ENCODE measurements at places on chromosomes 16 and 17.

- ATAC-seq, result no peak
These were observed 223.1 kb upstream of the MAF start for GRCh38 chr16:79823639-79824038.

- ATAC-seq, result no peak
These were observed 31.5 kb downstream of the TADA2A start for GRCh38 chr17:37438141-37438540.

- ATAC-seq, result no peak
These were observed 47.4 kb downstream of the PECAM1 start for GRCh38 chr17:64343071-64343774.

DNA sequence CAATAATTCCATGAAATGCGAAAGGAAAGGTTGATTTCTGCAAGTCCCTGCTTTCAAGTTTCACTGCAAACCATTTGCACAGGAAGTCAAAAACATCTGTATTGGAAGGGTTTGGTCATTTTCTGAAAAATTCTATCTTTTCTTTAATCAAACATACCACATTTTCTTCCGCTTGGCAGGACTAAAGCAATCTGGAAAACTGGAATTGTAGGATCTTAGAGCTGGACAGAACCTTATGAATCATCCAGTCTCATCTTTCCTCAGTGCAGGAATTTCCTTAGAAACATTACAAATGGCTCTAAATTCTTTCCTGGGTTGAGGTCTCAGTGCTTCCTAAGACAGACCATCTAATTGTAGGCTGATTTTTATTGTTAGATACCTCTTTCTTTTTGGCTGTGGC is 111.5 kb upstream of the ELAC2 start:
- ATAC-seq, result no peak

- ATAC-seq, result no peak
These were observed 94.4 kb downstream of the AATF start for GRCh38 chr17:37043201-37043600.

GRCh38 chr17:63999680-64000531 is 1.8 kb downstream of the PRR29 start:
- no peak for ATAC-seq

DNA sequence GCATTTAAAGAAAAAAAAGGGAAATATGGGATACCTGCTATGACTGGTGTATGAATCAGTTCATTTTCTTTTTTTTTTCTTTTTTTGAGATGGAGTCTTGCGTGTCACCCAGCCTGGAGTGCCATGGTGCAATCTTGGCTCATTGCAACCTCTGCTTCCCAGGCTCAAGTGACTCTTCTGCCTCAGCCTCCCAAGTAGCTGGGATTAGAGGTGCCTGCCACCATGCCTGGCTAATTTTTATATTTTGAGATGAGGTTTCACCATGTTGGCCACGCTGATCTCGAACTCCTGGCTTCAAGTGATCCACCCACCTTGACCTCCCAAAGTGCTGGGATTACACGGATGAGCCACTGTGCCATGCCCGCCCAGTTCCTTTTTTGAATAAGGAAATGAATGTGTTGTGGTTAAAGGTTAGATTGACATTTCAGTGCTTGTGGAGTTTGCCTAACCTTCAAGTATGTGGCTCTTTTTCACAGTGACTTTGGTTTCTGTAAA is 7.7 kb downstream of the HAPSTR1 start:
- peak; percentile 42 for ATAC-seq

GRCh38 chr17:82751571-82752370 is at the start of gene TBCD:
TSS of gene TBCD (plus strand) at chr17:82752065. CDS start at chr17:82752194, 129 bp downstream.
- peak; percentile 87 for ATAC-seq

DNA sequence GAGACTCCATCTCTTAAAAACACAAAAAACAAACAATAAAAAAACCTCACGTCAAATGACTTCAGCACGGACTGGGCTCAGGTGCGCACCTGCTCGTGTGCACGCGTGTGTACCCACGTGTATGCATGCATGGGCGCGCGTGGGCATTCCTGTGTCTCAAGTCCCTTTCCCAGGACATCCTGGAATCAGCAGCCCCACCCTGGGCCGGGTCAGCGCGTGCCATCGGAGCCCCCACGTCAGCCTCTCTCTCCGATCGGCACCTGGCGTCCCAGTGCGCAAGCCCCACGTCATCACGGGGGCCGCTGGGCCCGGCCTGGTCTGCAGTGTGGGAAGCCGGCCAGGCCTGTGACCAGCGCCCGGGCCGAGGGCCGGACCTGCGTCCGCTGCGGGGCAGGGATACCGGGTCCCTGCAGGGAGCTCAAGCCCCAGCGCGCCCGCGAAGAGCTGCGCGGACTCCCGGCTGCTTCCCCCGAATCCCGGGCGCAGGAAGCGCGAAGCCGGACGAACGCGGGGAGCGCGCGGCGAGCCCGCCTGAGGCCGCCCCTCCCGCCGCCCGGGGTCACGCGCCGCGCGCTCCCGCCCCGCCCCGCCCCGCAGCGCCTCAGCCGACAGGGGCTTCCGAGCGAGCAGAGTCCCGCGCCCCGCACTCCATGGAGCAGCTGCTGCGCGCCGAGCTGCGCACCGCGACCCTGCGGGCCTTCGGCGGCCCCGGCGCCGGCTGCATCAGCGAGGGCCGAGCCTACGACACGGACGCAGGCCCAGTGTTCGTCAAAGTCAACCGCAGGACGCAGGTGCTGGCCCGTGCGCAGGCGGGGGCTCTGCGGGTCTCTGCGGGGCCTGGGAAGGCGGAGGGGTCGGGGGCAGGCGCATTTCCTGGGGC is at the start of gene FN3K:
Gene FN3K, plus strand, starts transcription at position 629 of the 880 bp plus-strand sequence. Its CDS starts 22 bp downstream, at position 651.
- peak; percentile 41 for ATAC-seq

GRCh38 chr17:65537845-65538674 is 23.4 kb downstream of the AXIN2 start:
- no peak for ATAC-seq

GRCh38 chr16:58506241-58507194 is 6.6 kb downstream of the NDRG4 start:
- ATAC-seq, result no peak

DNA sequence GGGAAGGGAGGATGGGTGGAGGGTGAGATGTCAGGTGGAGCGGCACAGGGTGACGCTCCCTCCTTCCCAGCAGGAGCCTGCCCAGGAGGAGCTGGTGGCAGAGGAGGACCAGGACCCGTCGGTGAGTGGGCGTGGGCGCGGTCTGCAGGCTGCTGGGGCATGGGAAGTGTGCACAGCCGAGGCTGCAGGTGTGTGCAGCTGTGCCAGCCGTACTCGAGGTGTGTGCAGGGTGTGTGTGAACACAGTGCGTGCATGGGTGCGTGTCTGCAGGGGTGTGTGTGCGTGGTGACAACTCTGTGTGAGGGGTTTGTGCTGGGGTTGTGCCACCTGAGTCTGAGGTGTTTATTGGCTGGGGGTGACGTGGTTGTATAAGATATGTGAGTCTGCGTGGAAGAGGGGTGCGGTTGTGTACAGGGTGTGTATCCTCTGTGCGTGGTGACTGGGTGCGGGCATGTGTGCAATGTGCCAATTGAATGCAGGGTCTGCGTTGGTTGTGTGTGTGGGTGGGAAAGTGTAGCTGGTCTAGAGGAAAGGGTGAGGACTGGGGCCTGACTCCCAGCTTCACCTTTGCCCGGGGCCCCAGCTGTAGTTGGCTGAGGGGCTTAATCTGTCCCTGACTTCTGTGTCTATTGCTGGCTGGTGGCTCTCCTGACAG is 670 bp downstream of the TNFSF12 start:
- peak; percentile 66 for ATAC-seq

DNA sequence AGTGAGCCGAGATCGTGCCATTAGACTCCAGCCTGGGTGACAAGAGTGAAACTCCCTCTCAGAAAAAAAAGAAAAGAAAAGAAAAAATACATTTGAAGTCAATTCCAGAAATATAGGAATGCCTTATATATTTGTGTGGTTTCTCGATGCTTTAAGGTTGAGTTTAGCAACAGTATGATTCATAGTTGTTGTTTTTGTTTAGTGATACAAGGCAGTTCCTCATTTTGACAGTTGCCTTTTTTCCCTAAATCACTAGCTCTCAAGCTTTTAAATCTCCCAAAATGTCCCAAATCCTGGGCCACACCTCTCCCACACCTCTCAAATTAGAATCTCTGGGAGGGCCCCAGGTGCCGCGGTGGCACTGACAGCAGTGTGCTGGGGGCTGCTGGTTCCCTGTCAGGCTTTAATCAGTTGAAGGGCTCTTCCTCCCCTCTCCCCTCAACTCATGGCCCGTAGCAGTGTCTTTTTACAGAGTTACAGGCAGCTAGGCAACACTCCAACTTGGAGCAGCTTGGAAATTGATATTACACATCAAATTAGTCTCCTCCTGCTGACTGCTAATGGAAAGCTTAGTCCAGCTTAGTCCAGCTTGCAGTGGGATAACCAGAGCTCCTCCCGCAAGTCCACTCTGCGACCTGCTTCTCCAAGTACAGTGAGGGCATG is 58.4 kb downstream of the EPN2 start:
- no peak for ATAC-seq

DNA sequence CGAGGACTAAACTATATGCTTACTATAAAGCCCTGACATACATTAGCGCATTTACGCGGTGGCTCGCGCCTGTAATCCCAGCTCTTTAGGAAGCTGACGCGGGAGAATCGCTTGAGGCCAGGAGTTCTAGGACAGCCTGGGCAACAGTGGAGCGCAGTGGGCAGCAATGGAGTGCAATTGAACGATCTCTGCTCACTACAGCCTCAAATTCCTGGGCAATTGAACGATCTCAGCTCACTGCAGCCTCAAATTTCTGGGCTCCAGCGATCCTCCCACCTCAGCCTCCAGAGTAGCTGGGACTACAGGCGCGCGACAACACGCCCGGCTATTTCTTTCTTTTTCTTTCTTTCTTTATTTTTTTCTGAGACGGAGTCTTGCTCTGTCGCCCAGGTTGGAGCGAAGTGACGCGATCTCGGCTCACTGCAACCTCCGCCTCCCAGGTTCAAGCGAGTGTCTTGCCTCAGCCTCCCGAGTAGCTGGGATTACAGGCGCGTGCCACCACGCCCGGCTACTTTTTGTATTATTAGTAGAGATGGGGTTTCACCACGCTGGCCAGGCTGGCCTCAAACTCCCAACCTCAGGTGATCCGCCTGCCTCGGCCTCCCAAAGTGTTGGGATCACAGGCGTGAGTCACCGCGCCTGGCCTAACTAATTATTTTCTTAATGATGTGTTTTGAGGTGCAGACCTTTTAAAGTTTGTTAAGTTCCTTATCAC is 506 bp upstream of the COG7 start:
- no peak for ATAC-seq

Data from esophagus mucosa (tissue), 1 donor.